LHCN-M2 (cell line): ENCODE measurements at places on chromosomes 2 and 18. TPM values are rescaled to one million over a fixed set of nuclear protein-coding genes. Genes with fewer than 3 reads are reported as not detected.

The MC4R gene
- not detected in 2 replicates for total RNA-seq

The EVA1A gene
- 21.4 and 29.0 TPM in 2 replicates for total RNA-seq

The SCN2A gene
- total RNA-seq, result 1.3 and 2.3 TPM in 2 replicates

The YPEL5 gene
- total RNA-seq, result 39.6 and 41.9 TPM in 2 replicates

The SP110 gene
- 12.6 and 20.8 TPM in 2 replicates for total RNA-seq

The CAPN13 gene
- total RNA-seq, result not detected in 2 replicates

The OXER1 gene
- total RNA-seq, result 0.13 and 0.52 TPM in 2 replicates

The ANKAR gene
- 4.5 and 4.6 TPM in 2 replicates for total RNA-seq

The NYAP2 gene
- not detected in 2 replicates for total RNA-seq

The RAPGEF4 gene
- total RNA-seq, result 0.23 and 0.26 TPM in 2 replicates

The SERPINB11 gene
- total RNA-seq, result not detected in 2 replicates

The TMEM200C gene
- not detected in 2 replicates for total RNA-seq

The FAM110C gene
- not detected in 2 replicates for total RNA-seq

The COL4A3 gene
- total RNA-seq, result not detected in 2 replicates

The CYP27A1 gene
- 6.1 TPM in 2 replicates for total RNA-seq

DNA sequence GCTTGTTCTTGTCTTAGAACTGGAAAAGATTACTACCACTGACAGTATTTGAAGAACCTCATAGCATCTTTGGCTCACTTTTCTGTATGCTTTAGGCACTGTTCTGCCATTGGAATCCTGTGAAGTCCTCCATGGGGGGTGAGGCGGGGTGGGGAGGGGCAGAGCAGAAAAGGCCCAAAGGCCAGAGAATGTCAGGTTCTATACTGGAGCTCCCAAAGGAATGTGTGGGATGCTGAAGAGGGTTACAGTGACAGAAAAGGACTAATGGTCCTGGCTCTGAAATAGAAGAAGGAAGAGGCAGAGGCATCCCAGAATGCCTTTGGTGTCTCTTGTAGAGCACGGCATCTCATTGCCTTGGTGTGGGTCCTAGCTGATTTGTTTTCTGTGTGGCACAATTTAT is 141.9 kb downstream of the HAUS1 start:
- DNase-seq, result no peak

DNA sequence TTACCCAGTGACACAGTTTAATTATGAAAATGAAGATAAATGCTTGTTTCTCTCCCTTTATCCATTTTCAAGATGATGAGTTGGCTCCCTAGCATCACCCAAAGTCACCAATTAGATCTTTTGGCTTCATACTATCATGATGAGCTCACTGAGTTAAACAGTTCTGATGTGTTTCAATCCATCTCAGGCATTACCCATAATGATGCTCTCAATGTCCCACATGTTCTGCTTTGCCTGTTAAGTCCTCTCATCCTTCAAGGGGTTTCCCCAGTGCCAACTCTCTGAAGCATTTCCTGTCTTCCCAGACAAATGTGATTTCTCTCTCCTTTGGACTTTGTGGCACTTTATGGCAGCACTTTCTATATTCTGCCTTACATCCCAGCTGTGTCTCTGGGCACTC is 92.6 kb downstream of the EPB41L3 start:
- DNase-seq, result no peak

DNA sequence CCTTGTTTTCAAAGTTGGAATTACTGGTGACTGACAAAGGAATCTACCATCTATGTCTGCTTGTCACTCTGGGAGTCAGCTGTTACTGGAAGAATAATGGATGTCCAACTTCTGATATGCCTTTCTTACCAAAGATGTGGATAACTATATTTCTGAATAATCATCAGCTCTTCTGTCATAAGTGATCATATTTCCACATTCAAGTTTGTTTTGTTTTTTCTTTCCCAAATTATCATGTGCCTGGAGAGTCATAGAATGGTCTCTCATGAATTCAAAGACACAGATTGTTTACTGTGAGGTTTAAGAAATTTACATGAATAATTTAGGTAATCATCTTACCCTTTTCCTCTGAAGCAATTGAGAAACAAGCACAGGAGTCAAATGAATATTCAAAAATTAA is 986.7 kb upstream of the CDH2 start:
- peak; percentile 71 for DNase-seq

- no peak for DNase-seq
These were observed 120.0 kb upstream of the FHL2 start for GRCh38 chr2:105518897-105519296.

DNA sequence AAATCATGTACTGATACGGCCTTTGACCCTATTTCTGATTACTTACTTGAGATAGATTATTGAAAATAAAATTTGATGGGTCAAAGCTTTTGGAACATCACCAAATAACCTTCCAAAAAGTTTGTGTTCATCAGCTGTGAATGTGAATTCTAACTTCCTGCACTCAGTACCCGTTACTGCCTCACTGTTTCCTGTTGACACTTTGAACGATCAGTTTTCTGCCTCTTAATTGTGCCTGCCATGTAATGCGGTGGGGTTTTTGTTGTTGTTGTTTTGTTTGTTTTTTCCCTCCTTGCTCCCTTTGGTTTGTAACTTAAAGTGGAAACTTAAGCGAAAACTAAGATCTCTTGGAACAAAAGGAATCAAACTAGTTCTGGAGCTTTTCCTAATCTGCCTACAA is 18.9 kb downstream of the ATG16L1 start:
- DNase-seq, result no peak

GRCh38 chr18:63924551-63924950 is 16.8 kb downstream of the SERPINB10 start:
- no peak for DNase-seq

DNA sequence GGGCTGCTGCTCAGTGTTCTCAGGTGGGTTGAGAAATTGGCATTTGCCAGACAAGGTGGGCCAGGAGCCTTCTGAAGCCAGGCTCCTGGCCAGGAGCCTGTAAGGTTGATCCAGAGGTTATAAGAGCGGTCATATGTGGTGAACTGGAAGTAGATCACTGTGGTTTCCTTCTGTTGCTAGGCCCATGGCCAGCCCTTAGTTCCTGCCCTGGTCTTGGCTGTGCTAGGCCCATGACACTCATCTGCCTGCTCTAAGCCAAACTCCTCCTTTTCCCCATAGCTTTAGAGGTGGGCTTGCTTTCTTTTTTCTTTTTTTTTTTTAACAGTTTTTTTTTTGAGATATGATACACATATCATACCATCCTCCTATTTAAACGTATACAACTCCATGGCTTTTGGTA is 5.0 kb upstream of the MGAT5 start:
- DNase-seq, result no peak

- peak; percentile 69 for DNase-seq
These were observed 354.6 kb upstream of the SETBP1 start for GRCh38 chr18:44325903-44326635.

GRCh38 chr2:9708683-9709538 is 78.1 kb upstream of the YWHAQ start:
- peak; percentile 5 for DNase-seq

DNA sequence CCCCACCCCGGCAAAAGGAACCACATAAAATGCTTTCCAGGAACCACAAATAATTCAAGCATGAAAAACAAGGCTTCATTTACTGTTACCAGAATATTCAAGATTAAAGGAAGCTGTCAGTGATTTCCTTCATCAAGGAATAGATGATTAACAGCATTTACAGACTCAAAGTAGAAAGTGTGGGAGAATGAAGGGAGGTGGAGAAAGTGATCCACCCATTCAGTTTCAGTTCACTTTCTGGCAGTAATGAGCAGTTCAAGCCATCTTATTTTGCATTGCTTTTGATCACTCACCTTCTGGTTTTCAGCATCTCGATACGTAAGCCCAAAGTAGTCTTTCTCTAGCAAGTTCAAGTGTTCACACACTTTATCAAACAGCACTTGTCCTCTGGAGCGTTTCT is 99.0 kb downstream of the EPB41L3 start:
- DNase-seq, result no peak

DNA sequence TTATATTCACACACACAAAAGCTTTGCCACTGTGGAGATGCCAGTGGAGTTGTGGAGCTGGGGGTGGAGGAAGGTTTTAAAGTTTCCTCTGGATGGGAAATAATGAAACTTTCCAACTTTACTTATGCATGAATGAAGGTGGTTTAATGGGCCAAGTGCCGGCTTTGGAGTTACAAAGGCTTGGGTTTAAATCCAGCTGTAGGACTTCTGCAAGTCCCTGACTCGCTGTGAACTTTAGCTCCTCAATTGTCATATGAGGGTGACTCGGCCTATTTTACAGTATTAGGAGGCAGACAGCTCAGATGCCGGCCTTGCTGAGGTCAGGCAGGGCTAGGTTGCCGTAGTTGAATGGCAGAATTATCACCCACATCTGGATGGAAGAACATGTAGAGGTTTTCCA is 415.8 kb upstream of the TRIB2 start:
- peak; percentile 41 for DNase-seq

- no peak for DNase-seq
These were observed 50.6 kb downstream of the ANKMY1 start for GRCh38 chr2:240507060-240507777.

DNA sequence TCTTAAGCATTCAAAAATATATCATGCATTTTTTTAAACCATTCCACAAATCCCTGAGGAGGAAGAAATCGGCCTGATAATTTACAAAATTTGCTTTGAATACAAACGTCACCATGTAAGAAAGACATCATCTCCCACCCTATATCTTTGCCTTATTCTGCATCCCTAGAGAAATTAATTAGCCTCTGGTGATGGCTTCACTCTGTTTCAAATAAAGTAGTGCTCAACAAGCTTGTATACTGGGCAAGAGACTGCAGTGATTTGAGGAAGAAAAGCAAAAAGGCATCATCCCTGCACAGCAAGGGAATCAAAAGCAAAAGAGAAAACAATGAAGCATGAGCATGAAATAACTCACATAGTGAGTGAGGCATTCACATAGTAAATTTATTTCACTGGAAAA is 375.5 kb downstream of the CDH7 start:
- no peak for DNase-seq

GRCh38 chr2:79393806-79394484 is 118.9 kb upstream of the CTNNA2 start:
- no peak for DNase-seq

DNA sequence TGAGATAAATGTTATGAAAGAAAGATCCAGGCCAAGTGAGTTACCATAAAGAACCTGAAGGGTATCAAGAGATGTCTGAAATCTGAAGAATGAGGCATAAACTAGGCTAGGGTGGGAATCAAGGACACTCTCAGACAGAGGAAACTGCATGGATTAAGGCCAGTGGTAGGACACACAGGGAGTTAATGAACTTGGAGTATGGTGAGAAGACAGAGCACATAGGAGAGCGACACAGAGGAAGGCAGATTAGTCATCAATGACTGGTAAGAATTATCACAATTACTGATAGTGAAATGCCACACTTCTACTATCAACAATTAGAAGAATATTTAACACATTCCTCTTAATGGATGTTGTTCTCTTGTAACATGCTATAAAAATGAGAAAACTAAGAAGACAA is 76.9 kb downstream of the TTC21B start:
- DNase-seq, result no peak

DNA sequence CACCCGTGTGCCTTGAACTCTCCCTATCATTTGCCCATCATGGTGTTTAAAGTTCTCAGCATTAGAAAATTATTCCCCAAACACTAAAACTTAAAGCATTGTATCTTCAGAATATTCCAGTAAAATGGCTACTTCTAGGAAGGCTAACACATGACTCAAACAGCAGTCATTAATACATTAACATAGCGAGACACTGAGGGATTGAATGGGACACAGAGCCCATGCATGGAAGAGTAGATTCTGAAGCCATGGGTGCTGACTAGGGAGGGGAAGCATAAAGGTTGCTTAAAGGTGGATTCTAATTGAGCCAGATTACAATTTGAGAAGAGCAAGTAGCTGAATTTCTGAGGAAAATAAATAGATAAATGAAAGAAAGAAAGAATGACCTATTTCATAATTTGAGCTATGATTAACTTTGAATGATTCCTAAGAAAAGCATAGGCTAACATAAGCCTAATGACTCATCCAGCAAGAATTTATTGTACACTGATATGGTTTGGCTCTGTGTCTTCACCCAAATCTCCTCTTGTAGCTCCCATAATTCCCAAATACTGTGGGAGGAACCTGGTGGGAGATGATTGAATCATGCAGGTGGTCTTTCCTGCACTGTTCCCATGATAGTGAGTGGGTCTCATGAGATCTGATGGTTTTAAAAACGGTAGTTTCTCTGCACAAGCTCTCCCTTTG is 79.8 kb upstream of the PIK3C3 start:
- peak; percentile 53 for DNase-seq

GRCh38 chr2:19474128-19474527 is 115.7 kb upstream of the OSR1 start:
- peak; percentile 12 for DNase-seq

DNA sequence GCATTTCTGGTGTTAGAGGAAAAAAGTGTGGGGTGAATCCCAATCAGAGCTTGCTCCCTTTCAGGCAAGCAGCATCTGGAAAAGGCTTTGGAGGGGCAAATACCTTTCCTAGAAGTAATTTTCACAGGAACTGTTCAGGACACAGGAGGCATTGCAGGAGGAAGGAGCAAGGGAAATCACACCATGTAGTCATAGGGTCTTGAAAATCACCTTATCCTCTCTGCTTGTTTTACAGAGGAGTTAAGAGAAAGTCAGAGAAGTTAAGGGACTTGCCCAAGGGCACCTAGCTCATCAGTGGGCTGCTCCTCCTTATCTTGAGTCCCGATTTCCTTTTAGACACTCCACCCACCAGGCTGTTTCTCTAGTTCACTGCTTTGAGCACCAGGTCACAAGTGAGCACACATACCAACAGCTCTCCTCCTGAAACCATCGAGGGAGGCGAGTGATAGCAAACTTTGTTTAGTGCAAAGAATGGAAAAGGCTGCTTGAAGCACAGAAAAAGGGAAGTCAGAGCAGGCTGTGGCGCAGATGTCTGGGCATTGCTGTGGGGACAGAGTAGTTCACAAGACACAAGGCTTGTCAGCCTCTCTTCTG is 89.2 kb upstream of the CXCR4 start:
- no peak for DNase-seq

GRCh38 chr18:48609820-48610815 is 71.3 kb downstream of the CTIF start:
- no peak for DNase-seq

DNA sequence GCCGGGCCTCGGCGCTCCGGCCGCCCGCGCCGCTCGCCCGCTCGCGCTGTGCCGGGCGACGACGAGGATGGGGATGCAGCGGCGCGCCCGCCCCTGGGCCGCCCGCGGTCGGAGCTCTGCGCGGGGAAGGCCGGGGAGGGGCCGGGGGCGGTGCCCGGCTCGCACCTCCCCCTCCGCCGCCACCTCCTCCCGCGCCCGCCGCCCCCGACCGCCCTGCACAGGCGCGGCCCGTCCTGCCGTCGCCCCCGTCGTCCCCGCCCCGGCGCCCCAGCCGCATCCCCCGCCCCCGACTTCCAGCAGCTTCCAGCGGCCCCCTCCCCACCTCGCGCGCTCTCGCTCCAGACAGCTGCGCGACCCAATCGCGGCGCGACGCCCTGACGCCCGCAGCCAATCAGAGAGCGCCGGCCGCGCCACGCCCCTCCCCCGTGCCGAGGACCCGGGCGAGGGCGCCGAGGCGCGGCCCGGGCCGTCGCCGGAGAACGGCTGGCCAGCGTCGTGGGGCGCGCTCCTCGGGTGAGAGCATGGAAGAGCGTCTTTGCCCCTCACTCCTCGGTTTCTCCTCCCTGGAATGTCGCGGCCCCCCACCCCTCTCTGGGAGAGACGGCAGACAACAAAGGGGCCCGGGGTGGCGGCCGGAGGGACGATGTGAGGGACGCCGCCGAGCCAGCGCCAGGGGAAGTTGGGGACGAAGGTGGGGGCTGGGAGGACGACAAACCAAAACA is at the start of gene MBOAT2:
Gene MBOAT2 (minus strand): TSS at position 69 of the 722 bp plus-strand sequence. CDS start 70 bp downstream, outside the sequence.
- DNase-seq, result peak; percentile 80

GRCh38 chr2:81324046-81324445 is 1019.5 kb upstream of the LRRTM1 start:
- no peak for DNase-seq
